Stimulated activated CD8-positive, alpha-beta memory T cell treated with anti-CD3 and anti-CD28 coated beads, Interleukin-4, amount 100 ng/mL, for 1 hour (primary cell): ENCODE measurements at places on chromosomes 1 and 21.

GRCh38 chr1:37734629-37735591 is 30.0 kb downstream of the EPHA10 start:
- no peak for DNase-seq

DNA sequence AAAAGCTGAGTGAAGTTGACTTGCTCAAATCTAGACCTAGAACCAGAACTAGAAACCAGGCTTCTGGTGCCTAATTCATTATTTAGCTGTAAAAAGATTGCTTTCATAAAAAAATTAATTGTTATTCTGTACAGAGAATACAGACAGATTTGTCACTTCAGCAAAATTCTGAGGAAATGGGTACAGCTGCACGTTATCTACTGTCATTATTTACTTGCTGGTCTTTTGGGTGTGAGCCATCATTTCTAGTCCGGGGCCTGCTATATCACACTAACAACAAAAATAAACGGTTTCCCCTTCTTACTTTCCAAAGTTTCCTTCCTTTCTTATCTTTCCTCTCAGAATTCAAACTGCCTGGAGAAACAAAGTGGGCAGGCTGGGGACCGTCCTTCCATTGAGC is 68.3 kb downstream of the PTGER3 start:
- no peak for DNase-seq

DNA sequence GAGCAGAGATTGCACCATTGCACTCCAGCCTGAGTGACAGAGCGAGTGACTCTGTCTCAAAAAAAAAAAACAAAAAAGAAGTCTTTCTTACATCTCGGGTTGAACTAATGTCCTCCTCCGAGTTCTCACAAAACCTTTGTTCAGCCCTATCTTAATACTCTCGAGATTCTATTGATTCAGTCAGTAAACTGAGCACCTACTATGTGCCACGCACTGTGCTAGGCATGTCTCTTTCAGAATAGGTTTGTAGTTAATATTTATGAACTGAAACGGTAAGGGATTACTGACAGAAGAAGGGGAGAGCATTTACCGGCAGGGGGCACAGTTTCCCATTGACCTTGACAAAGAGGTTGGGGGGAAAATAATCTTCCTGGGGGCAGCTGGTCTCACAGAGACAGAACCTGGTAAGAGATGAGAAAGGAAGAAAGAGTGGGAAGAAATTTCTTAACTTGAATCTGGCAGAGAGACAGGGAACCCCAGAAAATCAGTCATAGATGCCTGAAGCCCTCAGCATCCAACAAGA is 3.4 kb downstream of the PIAS3 start:
- DNase-seq, result no peak

DNA sequence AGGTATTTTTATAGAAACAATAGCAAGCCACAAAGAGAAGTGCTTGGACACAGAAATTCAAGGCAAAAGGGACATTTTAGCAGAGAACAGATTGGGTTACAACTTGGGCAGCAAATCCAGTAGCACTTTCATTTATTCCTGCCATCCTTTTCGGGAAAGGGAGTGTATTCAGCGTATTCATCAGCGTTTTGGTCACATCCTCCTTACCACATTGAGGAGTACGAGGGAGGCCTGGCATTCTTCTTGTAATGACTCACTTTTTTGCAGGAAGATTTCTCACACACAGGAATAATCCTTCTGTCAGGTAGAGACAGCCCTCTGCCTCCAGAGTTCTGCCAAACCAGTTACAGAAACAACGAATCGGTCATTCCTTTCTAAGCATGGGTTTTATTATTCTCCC is 18.1 kb upstream of the FAM78B start:
- DNase-seq, result no peak

GRCh38 chr1:109454497-109455133 is 11.7 kb upstream of the SYPL2 start:
- no peak for DNase-seq

GRCh38 chr1:172391976-172392375 is 28.5 kb upstream of the C1orf105 start:
- no peak for DNase-seq
